ENCODE measurements at places on chromosomes 3 and 15.

DNA sequence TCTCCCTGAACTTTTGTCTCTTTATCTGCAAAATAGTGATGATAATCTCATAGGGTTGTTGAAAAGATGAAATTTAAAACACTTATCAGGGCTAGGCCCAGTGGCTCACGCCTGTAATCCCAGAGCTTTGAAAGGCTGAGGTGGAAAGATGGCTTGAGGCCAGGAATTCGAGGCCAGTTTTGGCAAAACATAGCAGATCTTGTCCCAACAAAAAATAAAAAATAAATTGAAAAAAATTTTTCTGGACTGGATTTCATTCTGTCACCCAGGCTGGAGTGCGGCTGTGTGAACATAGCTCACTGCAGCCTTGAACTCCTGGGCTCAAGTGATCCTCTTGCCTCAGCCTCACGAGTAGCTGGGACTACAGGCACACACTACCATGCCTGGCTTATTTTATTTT is 29.6 kb downstream of the LMLN start:
- no peak for DNase-seq

- no peak for DNase-seq
These were observed 46.7 kb downstream of the ARNT2 start for GRCh38 chr15:80450811-80451321.

GRCh38 chr15:63572749-63573464 is 24.3 kb upstream of the FBXL22 start:
- no peak for DNase-seq

DNA sequence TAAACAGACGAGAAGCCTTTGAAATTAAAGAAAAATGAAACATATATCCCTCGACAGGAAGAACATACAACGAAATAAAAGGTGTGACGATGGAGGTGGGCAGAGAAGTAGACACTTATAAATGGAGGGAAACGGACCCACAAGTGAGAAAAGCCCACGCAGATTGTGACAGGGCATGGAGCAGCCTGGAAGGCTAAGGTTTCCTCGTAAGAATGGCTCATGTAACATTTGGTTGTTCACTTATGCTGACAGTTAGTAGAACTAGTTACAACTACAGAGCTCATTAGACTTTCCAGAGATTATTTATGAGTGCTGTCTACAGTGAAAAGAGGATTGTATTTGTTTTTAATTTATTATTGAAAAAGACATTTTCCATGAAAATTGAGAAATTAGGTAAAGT is 82.6 kb downstream of the NR1I2 start:
- DNase-seq, result no peak

GRCh38 chr15:47872208-47872607 is 154.9 kb downstream of the SEMA6D start:
- DNase-seq, result no peak

- DNase-seq, result no peak
These were observed 26.6 kb downstream of the IDH2 start for GRCh38 chr15:90075420-90076289.

- DNase-seq, result no peak
These were observed 13.1 kb upstream of the SKOR1 start for GRCh38 chr15:67812241-67812644.

GRCh38 chr3:134991472-134992010 is 196.5 kb downstream of the EPHB1 start:
- DNase-seq, result no peak

DNA sequence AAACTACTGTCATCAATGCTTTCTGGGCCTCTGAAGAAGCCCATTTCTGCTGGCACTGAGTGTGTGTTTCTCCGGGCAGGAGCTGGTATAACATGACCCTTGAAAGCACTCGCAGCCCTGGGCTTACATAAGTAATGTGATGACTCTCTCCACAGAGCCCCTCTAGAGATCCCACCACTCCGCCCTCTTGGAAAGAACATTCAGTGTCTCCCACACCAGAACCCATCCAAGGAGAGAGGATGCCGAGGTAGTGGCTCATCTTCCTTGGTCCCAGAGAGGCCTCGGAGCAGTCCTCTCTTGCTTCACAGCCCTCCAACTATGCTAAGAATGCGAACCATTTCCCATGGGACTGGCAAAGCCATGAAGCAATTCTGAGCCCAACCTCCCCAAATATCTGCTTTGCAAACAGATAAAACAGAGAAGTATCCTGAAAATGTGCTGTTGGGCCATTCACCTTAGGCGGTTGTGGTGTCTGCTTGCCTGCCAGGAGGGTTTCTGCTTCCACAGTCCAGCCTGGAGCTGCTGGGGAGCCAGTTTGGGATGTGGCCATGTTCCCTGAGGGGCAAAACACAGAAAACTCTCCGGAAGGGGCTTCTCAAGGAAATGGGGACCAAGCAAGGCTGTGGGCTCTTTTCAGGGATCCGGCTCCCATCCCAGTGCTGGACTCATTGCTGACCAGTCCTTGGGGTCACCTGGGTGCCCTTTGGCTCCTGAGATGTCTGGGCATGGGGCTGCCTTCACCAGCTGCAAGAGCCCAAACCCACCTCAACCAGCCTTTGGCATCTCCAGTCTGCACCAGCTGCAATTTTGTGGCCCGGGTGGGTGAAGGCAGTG is 47.3 kb downstream of the AMOTL2 start:
- no peak for DNase-seq
